ENCODE measurements at places on chromosomes 11 and 22. TPM values are rescaled to one million over a fixed set of nuclear protein-coding genes. Genes with fewer than 3 reads are reported as not detected.

Gene GDPD4
- total RNA-seq = not detected

Gene CDC42BPG
- total RNA-seq = 66.5 TPM

Gene RFPL2
- total RNA-seq = not detected

- peak; percentile 53 for DNase-seq
These were observed 85.0 kb upstream of the ANO1 start for GRCh38 chr11:69992943-69993694.

DNA sequence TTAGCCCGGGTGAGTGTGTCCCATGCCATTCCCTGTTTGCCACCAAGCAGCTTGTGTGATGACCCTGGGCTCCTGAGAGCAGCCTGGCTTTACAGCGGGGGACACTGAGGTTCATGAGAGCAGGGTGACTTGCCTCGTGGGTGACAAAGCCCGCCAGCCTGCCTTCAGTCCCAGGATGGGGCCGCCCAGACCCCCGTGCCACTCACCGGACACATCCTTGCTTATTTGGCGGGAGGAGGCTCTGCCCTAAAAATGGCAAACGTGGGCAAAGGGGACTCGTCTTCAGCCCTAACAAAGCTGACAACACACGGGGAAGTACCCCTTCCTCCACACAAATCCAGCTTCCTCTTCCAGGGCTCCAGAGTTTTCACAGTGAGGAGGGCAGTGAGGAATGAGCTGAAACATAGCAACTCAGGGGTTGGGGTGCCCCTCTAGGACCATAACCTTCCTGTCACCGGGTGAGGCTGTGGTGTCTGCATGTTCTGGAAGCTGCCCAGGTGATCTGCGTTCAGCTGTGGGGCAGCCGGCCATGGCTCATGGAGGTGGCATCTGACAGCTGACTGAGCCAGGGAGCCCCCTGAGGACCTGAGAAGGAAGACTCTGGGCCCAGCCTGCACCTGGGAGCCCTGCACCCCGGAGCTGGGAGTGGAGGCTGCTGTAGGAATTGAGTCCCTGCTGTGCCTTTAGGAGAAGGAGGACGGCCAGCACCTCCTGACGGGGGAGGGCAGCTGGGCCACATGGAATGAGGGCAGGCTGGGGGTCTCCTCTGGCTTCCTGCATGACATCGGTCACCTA, 16.7 kb downstream of the RIBC2 start:
- DNase-seq = no peak

GRCh38 chr11:73950869-73951710, at the start of gene DNAJB13:
DNAJB13 (plus strand) TSS chr11:73951026; CDS start chr11:73951070, 44 bp downstream.
- DNase-seq = peak; percentile 79

DNA sequence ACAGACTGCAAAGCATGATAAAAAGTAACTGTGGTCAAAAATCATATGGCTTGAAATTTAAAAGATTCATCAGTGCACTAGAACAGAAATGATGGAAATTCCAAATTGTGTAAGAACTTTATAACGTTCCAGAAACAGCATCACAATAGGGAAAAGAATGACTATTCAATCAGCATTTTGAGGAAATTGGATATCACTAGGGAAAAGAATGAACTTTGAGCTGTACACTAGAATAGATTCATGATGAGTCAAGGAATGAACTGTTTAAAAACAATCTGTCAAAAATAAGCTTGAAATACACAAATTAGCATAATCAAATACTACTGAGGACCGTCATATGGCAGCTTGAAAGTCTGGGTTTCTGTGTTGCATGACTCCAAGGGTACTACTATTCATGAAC, 20.5 kb upstream of the HEPHL1 start:
- no peak for DNase-seq

- no peak for DNase-seq
These were observed 69.1 kb downstream of the FCHSD2 start for GRCh38 chr11:73072935-73073481.

DNA sequence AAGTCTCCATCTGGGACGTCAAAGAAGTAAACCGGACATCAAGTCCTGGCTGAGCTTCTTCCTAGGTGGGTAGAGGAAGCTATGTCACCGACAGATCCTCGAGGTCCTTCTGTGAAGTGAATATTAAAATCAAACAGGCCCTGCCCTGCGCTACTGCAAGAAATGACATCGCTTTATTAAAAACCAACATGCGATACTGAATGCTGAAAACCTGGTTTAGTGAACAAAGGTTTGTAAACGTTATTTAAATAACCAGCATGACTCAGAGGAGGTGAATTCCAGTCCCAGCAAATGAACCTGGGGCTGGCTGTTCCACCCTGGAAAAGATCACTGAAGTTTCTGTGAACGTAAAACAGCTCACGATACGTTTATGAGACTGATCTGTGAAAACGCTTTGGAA, 645 bp downstream of the RTCB start:
- no peak for DNase-seq

GRCh38 chr11:43576320-43576802, 104.2 kb upstream of the HSD17B12 start:
- DNase-seq = peak; percentile 47

GRCh38 chr11:71064183-71064582, 188.2 kb downstream of the SHANK2 start:
- no peak for DNase-seq

DNA sequence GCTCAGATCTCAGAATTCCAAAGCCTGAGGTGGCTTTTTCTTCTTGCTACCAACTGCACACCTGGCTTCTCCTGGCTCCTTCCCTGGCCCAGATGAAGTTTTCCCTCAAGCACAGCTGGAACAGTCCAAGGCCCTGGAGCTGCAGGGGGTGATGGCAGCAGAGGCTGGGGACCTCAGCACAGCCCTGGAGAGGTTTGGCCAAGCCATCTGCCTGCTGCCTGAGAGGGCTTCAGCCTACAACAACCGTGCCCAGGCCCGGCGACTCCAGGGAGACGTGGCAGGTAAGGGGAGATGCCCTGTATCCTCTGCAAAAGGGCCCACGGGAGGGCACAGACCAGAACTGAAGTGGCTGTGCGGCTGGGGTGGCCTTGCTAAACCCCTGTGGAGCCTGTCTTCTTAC, 1.2 kb downstream of the TTC36 start:
- DNase-seq = no peak

GRCh38 chr11:33027233-33027632, 11.6 kb downstream of the DEPDC7 start:
- no peak for DNase-seq

GRCh38 chr11:4704790-4705334, 278 bp downstream of the MMP26 start:
- DNase-seq = no peak

- DNase-seq = no peak
These were observed 76.4 kb downstream of the MPPED1 start for GRCh38 chr22:43488031-43488866.

Measured in stomach (tissue), 19 donors.